IMR-90 (cell line): ENCODE measurements at places on chromosomes 3 and 15. TPM values are rescaled to one million over a fixed set of nuclear protein-coding genes. Genes with fewer than 3 reads are reported as not detected.

DNA sequence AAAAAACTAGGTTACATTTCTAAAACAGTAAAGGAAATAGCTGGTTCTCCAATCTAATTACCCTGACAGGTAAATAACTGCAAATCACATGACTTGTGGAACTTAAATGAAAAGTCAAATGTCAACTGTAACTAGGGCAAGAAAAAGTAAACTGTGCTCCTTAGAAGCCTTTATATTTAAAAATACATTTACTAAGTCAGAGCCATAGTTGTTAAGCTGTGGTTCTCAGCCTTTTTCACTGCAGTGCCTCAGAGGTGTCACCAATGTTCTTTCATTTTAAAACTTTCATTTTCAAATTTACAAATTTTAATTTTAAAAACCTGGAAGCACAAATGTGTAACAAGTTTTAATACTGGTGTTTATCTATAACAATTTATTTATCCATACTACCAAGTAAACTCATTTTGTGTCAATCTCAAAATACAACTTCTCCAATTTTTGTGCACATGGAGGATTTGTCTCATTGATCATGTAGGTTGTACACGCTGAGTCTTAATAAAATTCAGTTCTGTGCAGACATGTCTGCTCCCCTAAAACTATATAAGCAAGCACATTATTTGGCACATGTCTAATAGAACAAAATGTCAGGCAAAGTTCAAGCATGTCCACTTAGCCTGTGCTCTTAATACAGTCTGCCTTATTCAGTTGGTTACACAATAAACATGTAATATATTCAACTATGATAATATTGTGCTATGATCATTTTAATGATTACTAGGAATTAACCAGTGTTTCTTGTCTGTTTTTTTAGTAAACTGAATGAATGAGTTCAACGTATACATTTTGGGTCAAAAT, 70.4 kb downstream of the DLG1 start:
- no peaks in the 10 kb centered on the region for H3K4me1 ChIP-seq
- no peaks in the 10 kb centered on the region for H3K27me3 ChIP-seq
- no peak overlapping the region for H3K4me3 ChIP-seq
- no peak overlapping the region for H3K27ac ChIP-seq
- no peaks in the 10 kb centered on the region for H3K36me3 ChIP-seq

GRCh38 chr15:73709241-73709640, 25.1 kb downstream of the CD276 start:
- no peaks in the 10 kb centered on the region for H3K4me1 ChIP-seq
- H3K36me3 ChIP-seq, result peaks cover 84% of the 10 kb centered on the region
- DNase-seq, result no peak
- H3K4me3 ChIP-seq, result no peak overlapping the region

DNA sequence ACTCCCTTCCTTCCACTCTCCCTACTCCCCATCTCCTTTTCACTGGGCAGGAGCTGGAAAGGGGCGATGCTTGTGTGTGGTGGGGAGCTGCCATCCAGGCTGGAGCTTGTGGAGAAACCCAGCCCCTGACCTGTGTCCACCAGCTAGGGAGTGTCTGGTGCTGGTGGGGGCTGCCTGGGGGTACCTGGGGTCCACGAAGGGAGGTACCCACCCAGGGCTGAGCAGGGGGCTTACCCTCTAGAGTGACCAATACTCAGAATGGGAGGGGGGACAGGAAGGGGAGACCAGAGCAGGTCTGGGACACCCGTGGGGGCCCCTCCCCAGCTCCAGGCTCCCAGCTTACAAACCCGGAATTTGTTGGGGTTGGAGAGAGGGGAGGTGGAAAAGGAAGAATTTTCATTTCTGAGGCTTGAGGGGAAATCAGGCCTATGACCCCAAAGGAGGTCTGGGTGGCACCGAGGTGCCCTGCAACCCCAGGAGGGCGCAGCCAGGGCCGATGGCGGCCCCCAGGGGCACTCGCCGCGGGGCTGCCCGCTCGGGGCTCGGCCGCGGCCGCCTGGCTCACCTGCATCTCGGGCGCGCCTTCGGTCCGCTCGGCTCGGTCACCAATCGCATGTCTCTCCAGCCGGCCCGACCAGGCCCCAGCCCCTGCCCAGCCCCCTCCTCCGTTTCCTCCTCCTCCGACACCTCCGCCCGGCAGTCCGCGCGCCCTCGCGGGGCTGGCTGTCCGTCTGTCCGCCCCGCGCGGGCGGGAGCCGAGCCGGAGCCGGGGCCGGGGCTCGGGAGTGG, 773 bp downstream of the LINGO1 start:
- H3K36me3 ChIP-seq, result no peaks in the 10 kb centered on the region
- peaks cover 3% of the 10 kb centered on the region; the same call in 1 of the 2 replicates for H3K4me1 ChIP-seq
- H3K27ac ChIP-seq, result no peak overlapping the region
- H3K4me3 ChIP-seq, result no peak overlapping the region

DNA sequence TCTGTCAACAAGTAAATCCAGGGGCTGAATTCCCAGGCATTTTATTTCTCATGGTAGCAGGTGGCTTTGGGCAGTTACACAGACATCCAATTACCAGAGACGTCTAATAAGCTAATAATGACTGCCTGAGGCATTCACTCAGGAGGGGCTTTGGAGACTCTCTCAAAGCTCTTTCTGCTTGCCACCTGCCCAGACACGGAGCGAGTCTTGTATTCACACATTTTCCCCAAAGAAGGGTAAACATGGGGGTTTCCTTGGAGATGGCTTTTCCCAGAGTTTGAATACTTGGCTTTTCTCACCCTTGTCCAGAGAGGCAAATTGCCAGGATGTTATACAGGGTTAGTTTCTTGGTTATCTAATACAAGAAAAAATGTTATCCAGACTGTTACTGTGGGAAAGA, 132.6 kb downstream of the DIPK2A start:
- H3K36me3 ChIP-seq, result no peaks in the 10 kb centered on the region
- no peak overlapping the region for H3K27ac ChIP-seq
- H3K4me3 ChIP-seq, result no peak overlapping the region
- DNase-seq, result no peak

- peak overlapping the region; percentile 15; the same call in 1 of the 2 replicates for H3K4me3 ChIP-seq
- H3K36me3 ChIP-seq, result no peaks in the 10 kb centered on the region
- H3K4me1 ChIP-seq, result no peaks in the 10 kb centered on the region; the same call in 1 of the 2 replicates
- peak; percentile 62 for DNase-seq
Observed at GRCh38 chr15:91408476-91409076, 308.5 kb downstream of the SV2B start.

GRCh38 chr15:69793781-69794451, 303.8 kb downstream of the TLE3 start:
- no peak overlapping the region for H3K4me3 ChIP-seq
- H3K4me1 ChIP-seq, result peaks cover 8% of the 10 kb centered on the region
- no peak overlapping the region for H3K27ac ChIP-seq
- H3K27me3 ChIP-seq, result peaks cover 10% of the 10 kb centered on the region
- no peaks in the 10 kb centered on the region for H3K36me3 ChIP-seq

- H3K4me1 ChIP-seq, result peaks cover 3% of the 10 kb centered on the region; the same call in 1 of the 2 replicates
- no peaks in the 10 kb centered on the region for H3K27me3 ChIP-seq
- no peaks in the 10 kb centered on the region for H3K36me3 ChIP-seq
- no peak overlapping the region for H3K4me3 ChIP-seq
- no peak overlapping the region for H3K27ac ChIP-seq
Observed at GRCh38 chr3:55307622-55308021, 179.5 kb downstream of the WNT5A start.

DNA sequence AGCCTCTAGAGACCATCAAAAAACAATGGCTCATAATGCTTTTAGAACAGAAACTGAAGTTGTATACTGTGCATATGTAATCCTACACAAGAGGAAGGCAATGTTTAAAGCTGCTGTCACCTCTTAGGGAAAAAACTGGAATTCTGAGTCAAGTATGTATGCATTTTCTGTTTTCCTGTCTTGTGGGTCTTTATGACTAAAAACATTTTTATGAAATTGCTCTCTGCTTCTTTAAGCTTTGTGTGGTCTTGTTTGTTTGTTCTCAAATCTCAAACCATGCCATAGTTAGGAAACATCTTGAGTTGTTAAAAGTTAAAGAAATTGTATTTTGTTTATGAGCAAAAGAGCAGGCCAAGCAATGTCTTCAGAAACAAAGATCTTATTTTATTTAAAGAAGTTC, 80.9 kb upstream of the SOX2 start:
- DNase-seq, result no peak
- H3K27me3 ChIP-seq, result no peaks in the 10 kb centered on the region
- H3K4me1 ChIP-seq, result no peaks in the 10 kb centered on the region
- H3K4me3 ChIP-seq, result no peak overlapping the region
- no peaks in the 10 kb centered on the region for H3K36me3 ChIP-seq
- H3K27ac ChIP-seq, result no peak overlapping the region

CCDC54 gene
- total RNA-seq, result not detected in 2 replicates

TTLL13 gene
- total RNA-seq, result not detected in 2 replicates
